ENCODE measurements at places on chromosomes 6 and 20.
A peak's percentile ranks its signal among the peaks of the same experiment; 100 is the strongest.

DNA sequence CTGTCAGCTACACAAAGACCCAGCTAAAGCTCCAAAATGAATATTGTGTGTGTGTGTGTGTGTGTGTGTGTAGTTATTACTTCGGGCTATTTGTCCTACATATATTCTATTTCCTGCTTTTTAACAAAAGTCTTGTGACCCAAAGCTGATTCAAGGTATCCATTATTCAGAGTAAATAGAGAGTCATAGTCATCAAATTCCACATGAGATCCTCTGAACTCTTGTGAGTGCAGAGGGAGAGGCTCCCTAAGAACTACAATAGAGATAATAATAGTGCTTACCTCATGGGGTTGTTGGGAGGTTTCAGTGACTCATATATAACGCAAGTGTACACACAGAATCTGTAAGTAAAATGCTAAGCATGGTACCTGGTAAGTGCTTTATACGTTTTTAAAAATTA is 95.6 kb upstream of the SHLD1 start:
- no peak for DNase-seq

- DNase-seq, result no peak
Observed at GRCh38 chr20:8404912-8405635, 273.0 kb downstream of the PLCB1 start.

DNA sequence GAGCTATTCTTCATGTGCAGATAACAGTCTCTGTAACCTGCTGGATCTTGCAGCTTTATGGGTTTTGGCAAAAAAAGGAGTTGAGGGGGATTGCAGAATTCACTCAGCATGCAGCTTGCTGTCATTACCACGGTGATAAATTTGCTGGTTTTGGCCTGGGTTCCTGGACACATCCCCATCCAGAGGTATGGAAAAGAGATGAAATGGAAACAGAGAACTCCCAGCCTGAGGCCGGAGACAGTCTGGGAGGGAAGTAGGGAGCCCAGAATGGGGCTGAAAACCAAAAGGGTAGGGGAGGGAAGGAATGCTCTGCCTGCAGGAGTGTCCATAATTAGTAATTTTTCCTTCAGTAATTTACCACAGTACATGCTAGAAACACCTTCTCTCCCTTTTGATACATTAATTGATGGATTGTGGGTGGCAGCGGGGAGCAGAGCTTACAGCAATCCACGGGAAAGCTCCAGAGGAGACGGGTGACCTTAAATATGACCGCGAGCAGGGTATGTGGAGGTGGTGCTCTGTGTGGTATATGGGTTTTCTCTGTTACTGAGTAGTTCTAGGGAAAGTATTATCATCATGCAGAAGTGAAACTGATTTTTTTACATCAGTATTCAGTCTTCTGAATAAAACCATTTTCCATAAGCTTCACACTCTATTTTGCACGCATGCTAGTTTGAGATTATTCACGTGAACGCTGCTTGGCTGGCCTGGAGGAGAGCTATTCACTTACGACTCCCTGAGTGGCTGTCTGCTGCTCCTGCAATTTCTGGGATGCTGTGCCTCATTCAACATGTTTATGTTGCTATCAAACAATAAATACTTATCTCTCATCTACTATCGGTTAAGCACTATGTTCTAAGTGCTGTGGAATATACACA is 66.3 kb upstream of the KCNK16 start:
- DNase-seq, result no peak

DNA sequence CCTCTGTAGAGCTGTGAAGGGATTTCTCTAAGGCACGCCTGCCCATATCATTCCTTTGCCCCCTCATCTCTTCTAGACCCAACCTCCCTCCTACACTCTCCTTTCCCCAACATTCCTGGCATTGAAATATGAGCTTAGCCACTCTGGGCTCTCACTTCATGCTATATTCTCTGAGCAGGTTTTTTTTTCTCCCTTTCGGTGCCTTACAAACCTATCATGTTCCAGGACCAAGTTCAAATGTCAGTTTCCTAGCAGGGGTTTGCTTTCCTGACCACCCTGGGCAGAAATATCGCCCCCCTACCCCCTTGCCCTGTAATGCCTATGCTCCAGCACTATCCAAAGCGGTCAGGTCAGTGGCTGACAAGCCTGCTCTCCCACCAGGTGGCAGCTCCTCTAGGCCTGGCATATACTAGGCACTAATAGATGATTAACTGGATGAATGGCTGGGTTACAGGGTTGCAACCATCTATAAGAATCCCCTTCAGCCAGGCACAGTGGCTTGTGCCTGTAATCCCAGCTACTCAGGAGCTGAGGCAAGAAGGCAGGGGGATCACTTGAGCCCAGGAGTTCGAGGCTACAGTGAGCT is 25.7 kb upstream of the AAR2 start:
- no peak for DNase-seq

GRCh38 chr6:132817554-132818403 is 3.4 kb downstream of the RPS12 start:
- DNase-seq, result no peak

DNA sequence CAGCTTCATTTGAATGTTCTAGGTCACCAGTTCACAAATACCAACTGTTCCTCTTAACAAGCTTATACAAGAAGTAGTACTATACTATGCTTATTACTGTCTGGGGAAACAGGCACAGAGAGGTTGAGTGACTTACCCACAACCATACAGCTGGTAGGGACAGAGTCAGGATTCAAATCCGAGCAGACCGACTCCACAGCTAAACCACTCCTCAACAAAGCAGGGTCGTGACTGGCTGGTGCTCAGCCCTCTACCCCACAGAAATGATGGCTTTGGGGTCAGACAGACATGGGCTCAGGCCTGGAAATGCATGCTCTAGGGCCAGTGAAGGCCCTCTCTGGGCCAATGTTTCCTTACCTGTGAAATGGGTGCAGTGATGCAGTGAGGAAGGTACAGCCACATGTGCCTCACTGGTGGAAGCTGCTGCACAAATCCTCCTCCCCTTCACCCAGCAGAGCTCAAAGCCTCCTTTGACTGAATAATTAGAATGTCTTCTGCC is 63.6 kb downstream of the MRPL14 start:
- DNase-seq, result no peak

- no peak for DNase-seq
Observed at GRCh38 chr6:136563386-136564152, 13.3 kb upstream of the MAP7 start.

GRCh38 chr6:156344491-156344890 is 432.7 kb upstream of the ARID1B start:
- no peak for DNase-seq

DNA sequence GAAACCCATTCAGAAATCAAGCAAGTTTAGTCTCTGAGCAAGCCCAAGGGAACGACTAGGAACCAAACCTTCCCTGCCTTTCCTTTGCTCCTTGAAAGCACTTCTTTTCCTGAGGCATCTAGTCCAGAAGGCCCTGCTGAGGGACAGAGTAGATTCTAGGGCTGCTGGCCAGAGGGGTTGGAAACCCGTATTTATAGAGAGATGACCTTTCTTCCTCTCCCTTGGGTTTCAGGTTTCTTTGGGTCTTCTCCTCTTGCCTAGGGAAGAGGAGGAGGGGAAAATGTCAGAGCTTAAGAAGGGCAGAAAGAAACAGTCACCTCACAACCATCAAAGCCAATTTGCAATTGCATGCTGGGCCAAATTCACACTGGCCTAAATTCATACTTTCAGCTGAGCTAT is 5.8 kb downstream of the APOBEC2 start:
- no peak for DNase-seq

- no peak for DNase-seq
Observed at GRCh38 chr20:47765691-47766594, 19.3 kb downstream of the SULF2 start.

DNA sequence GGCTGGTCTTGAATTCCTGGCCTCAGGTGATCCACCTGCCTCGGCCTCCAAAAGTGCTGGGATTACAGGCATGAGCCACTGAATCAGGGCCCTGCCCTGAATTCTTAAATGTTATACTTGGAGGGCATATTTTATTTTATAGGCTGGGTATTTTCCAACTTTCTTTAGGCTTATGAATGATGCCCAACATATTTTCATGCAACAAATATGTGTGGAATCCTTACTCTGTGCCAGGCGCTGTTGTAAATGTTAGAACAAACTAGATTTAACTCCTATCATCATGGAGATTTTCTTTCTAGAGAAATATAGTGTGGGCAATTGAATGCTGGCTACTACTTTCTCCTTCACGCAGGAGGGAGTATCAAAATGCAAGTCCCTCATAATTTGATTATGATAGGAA is 71.2 kb downstream of the SAMD5 start:
- DNase-seq, result no peak

- DNase-seq, result no peak
Observed at GRCh38 chr6:1890071-1890470, 280.4 kb downstream of the FOXC1 start.

DNA sequence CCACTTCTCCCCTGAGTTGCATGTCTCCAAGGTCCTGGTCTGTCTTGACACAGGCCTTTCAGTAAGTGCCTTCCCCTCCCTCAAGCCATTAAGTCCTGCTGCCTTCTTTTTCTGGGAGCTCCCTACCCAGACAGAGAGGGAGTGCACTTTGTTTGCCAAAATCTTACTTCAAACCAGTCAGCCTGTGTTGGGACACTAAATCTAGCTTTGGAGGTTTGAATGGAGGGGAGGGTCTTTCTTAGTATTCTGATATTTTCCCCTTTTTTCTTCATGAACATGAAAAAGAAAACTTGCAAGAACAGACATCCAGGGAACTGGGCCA is 170.7 kb upstream of the PMEPA1 start:
- DNase-seq, result no peak

DNA sequence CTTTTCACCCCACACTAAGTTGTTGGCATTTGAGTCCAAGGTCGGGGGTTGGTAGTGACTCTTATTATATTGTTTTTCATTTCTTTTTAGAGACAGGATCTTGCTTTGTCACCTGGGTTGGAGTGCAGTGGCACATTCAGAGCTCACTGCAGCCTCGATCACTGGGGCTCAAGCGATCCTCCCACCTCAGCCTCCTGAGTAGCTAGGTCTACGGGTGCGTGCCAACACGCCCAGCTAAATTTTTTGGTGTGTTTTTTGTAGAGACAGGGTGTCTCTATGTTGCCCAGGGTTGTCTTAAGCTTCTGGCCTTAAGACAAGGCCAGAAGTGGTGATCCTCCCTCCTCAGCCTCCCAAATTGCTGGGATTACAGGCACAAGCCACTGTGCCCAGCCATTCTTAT is 25.1 kb upstream of the TGM2 start:
- no peak for DNase-seq

GRCh38 chr20:48908656-48909319 is 12.7 kb upstream of the ARFGEF2 start:
- DNase-seq, result no peak

- no peak for DNase-seq
Observed at GRCh38 chr6:102501615-102502014, 1108.1 kb downstream of the GRIK2 start.

GRCh38 chr6:168734523-168734922 is 293.5 kb downstream of the SMOC2 start:
- DNase-seq, result no peak

GRCh38 chr6:92043777-92044176 is 1375.6 kb downstream of the EPHA7 start:
- no peak for DNase-seq

DNA sequence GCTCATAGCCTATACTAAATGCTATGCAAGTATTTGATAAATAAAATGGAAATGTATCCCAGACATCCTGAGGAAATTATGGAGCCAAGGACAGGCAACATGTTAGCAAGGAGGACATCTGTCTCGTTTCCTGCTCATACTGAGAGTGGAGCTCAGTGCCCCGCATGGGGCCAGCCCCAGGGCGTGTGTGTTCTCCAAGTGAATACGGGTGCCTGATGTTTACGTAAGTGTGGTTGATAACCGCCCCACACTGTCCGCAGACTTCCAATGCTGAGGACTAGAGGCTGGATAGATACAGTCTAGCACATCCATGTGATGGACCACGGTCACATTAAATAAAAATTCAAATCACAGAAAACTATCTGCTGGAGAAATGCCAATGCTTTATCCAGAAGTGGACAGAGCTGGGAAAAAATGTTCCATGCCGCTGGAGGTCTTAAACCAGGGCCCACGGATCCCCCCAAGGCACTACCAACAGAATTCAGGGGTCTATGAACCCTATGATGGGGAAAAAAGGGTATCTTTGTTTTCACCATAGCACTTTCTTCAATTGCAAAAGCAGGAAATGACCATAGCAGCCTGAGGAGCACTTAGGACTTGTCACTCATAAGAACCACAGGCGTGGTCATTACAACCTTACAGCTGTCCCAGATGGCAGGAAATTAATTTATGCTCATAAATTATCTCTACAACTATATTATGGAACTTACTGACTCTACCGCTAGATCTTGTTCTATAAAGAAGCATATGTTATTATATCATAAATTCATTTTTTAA is 24.9 kb downstream of the TGM2 start:
- peak; percentile 75 for DNase-seq

GRCh38 chr6:158377860-158378259 is 65.6 kb downstream of the TULP4 start:
- DNase-seq, result no peak

- no peak for DNase-seq
Observed at GRCh38 chr6:107345393-107345792, 114.0 kb downstream of the PDSS2 start.

DNA sequence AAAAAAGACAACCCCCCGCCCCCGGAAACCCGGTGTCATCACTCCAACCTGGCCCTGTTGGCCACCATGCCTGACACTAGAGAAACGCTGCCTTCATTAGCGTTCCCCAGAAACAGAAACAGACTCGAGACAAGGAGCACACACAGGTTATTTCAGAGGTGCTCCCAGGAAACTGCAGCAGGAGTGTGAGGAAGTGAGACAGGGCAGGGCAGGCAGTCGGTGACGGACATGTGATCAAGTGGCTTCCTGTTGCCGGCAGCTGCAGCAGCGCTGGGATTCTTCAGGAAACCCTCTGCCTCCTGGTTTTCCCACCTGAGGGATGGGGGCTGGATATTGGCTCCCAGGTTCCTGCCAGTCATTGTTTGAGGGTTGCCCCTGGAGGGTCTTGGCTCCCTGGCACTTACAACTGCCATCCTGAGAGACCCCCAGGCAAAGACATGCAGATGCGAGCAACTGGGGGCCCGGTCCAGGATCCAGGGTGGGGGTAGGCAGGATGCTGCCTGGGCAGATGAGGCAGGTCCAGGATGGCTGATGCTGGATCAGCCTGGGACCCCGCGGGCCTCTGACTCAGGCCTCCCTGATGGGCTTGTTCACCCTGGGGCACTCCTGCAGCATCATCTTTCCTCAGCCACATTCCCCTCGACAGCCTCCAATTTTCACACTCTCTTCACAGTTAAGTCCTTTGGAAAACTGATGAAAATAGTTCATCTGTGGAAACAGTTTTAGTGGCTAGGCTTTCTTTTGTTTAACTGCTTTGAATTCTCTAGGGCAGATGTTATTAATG is 150.7 kb upstream of the SYNDIG1 start:
- DNase-seq, result no peak

DNA sequence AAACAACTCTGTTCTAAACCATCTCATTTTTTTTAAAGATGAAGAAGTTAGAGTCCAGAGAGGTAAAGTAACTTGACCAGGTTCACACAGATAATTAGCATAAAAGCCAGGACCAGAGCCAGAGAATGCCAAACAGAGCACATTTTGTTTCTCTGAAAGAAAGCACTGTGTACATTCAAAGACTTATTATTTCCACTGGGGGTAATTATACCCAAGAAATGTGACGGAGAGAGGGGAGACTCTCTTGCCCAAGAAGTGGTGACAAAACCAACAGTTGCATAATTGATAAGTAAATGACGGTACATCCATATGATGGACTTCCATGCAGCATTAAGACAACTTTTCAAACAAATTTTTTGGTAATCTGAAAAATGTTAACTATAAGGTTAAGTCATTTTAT is 111.6 kb downstream of the RTN4IP1 start:
- DNase-seq, result no peak

All from mucosa of descending colon (tissue), 3 donors.